ENCODE measurements at places on chromosomes 5 and 9.

- DNase-seq, result no peak
Observed at GRCh38 chr5:178612299-178612698, 14.6 kb downstream of the CLK4 start.

GRCh38 chr5:77955577-77955976, 179.4 kb upstream of the TBCA start:
- DNase-seq, result no peak

GRCh38 chr5:126433701-126434100, 10.5 kb downstream of the GRAMD2B start:
- DNase-seq, result no peak

DNA sequence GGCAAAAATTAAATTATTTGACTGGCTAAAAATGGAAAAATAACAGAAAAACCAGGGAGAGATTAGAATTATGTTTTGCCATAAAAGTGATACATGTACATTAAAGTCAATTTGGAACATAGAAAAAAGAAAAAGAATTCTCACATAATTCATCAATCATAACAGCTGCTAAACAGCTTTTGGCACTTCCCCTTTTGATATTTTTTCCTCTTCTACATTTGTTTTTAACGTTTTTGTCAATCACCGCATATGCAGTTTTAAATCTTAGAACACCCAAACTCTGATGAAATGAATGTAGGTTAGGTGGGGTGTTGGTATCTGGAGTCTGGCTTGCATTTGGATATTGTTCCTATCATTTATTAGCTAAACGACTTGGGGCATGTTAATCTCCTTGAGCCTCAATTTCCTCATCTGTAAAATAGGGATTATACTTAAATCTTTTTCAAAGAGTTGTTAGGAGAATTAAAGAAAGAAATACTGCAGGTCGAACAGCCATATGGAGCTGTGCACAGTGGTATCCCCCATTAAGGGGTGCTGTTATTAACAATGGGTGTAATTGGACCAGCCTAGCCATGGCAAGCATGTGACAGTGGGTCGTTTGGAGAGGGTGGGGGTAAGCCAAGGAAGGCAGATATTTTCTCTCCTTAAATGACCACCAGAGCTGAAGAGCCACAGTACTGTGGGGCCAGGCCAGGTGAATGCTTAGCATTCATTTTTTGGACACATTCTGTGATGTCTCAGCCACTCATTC, 22.6 kb downstream of the NPR3 start:
- DNase-seq, result no peak

DNA sequence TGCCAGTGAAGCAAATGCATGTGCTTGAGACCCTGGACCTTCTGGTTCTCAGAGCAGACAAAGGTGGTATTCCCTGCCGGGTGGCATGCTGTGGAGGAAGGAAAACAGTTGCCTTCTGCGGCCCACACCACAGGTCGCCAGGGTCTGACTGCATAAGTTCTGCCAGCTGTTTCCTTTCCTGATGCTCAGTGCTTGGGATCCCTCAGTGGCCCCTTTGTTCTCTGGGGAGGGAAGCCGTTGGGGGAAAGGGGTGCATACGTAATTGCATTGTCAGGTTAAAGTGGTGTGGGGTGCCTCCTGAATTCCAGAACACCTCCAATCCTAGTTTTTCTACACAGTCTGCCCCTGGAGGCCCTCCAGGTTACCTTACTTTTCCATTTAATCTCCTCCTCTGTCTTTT, 43.1 kb upstream of the SLC2A8 start:
- DNase-seq, result no peak

DNA sequence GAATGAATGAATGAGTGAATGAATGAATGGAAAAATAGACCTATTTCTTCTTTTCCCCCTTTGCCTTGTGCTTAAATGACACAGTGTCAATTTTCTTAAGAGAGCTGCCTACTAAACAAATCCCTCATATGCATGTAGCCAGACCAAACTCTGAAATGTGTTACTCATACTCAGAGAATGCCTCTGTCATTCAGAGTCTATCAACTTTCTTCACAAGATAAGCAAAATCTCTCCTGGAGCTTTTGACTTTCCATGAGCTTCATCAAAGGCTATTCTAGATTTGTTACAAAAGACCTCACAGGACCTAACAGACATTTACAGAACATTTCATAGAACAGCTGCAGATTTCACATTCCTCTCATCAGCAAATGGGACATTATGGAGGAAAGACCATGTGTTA, 275.7 kb upstream of the MSX2 start:
- DNase-seq, result no peak

DNA sequence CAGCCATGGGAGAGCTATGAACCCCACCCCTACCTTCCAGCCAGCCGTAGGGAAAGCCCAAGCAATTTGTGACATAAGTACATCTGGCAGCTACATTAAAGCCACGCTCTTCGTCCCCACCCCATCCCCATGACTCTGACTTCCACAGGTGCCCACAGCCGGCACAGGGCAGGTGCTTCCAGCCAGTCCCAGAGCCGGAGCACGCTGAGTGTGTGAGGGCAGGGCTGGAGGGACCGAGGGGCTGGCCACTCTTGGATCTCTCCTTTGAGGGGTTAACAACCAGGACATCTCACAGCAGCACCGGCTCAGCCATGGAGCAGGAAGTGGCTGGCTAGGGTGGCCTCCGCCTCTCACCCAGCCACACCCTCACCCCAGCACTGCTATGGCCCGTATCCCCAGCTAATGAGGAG, 2.4 kb upstream of the FAM78A start:
- no peak for DNase-seq

DNA sequence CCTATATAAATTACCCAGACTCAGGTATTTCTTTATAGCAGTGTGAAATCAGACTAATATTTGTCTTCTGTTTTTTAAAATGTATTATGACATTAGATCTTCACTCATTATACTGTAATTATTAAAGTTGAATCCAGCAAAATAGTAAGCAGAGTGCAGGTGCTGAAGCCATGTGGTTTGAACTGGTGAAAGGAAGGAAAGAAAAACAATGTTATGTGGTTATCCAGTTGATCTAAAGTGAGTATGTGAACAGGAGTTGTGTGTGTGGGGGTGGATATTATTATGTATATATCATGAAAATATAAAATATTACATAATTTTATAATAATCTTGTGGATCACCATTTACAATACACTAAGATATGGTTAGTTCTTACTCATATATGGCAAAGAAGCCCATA, 593.7 kb downstream of the SEMA5A start:
- DNase-seq, result no peak

- DNase-seq, result no peak
Observed at GRCh38 chr9:25702536-25702935, 24.3 kb upstream of the TUSC1 start.

GRCh38 chr9:119074017-119074416, 295.2 kb downstream of the BRINP1 start:
- DNase-seq, result no peak

- DNase-seq, result no peak
Observed at GRCh38 chr5:169970339-169970738, 10.0 kb downstream of the INSYN2B start.

DNA sequence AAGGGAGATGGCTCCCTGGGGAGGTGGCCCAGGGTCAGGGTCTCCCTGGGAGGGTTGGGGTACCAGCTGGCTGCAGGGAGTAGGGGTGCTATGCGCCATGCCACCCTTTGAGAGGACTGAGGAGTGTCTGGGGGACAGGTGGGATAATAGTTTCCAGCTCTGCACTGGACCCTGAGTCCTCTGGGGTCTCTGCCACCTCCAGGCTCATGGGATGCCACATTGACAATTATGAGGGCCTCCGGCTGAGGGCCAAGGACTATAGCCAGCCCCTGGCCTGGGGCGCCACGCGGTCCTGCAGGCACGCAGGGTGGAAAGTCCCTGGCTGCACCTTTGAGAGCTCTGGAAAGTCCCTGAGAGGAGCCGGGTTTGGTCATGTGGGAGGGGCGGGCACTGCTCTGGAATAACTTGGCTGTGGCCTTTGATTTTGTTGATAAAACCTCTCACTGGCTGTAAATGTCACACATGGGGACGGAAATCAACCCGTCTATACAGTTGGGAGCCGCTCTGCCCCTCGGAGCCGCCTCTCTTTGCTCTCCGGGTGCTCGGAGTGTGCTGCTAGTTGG, 16.0 kb downstream of the TRAF2 start:
- DNase-seq, result peak; percentile 86

DNA sequence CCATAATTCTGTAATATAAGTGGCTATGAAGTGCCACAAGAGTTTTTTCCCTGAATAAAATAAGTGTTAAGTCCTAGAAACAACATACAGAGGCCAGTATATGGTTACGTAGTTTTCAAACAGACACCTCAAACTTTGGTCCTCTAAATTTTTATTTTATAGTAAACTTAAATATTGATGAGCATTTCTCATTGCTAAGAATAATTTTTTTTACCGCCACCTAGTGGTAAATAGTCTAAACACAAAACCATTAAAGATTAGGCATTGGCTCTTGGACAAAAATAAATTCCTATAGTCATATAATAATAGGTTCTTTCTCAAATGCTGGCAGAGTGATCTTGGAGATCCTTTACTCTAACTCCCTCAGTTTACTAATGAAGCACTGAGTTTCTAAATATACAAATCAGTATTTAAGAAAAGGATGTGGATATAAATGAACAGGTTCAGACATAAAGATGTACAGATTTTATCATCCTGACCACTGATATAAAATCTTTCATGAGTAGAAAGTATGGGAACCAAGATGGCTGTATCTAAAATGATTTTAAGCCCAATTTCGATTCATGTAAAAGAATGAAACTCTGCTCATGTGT, 136.2 kb downstream of the FANCC start:
- no peak for DNase-seq
